ENCODE measurements at places on chromosomes 7 and 10.

DNA sequence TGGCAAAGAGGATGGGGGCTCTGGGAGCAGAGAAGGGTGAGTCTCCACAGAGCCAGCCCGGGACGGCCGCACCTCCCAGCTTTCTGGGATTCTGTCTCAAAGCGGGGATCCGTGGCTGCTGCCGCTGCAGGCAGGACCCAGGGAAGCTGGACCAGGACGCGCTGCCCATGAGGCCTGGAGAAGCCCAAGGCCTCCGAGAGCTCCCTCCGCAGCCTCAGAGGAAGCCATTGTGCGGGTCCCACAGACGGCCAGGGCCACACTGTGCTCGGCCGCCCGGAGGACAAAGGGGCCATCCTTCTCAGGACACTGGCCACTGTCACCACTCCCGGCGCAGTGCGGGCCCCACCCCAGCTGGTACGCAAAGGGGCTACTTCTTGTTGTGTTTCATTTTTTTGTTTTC is 79.3 kb upstream of the PDGFA start:
- no peak for DNase-seq

DNA sequence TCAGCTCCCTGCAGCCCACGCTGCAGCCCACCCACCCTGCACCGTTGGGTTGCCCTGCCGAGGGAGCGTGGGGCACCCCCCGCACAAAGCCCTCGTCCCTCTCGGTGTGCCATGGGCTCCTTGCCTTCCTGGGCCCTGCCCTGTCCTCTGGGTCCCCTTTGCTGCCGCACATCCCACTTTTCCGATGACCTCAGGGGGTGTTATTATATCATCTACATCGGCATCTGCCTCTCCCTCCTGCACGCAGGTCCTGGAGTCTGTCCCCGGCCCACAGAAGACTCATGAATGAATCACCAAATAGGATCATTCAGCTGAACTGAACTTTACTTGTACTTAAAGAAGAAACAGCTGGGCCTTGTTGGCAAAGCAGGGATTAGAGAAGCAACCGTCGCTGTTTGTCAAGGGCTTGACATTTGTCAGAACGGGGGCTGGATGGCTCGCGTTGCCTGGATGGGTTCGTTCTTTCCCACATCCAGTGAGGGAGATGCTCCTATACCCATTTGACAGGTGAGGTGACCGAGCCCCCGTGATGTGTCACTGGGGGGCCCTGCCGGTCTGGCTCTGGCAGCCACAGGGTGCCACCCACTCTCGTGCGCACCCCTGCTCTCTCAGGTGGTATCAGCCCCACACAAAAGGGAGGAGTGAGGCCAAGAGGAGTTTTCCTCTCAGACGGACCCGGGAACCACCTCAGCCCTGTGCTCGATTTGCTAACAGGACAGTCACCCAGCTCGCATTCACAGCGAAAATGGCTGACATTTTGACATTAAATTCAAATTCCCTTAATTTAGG is 58.6 kb upstream of the EBF3 start:
- DNase-seq: peak; percentile 86

DNA sequence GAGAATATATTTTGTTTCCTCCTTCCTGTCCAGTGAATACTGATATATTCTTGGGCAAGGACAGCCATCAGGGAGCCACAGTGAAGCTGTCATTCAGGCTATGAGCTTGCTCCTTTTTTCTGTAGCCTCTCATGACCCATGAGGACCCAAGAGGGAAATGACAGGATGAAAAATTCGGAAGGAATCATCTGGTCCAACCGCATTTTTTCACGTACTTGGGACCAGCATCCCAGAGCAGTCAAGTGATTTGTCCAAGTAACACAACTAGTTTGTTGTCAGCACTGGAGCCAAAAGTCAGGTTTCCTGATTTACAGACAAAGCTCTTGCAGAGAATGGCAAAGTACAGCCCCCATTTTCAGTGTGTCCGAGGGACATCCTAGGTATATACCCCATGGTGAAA is 47.2 kb upstream of the AGBL3 start:
- DNase-seq: no peak

DNA sequence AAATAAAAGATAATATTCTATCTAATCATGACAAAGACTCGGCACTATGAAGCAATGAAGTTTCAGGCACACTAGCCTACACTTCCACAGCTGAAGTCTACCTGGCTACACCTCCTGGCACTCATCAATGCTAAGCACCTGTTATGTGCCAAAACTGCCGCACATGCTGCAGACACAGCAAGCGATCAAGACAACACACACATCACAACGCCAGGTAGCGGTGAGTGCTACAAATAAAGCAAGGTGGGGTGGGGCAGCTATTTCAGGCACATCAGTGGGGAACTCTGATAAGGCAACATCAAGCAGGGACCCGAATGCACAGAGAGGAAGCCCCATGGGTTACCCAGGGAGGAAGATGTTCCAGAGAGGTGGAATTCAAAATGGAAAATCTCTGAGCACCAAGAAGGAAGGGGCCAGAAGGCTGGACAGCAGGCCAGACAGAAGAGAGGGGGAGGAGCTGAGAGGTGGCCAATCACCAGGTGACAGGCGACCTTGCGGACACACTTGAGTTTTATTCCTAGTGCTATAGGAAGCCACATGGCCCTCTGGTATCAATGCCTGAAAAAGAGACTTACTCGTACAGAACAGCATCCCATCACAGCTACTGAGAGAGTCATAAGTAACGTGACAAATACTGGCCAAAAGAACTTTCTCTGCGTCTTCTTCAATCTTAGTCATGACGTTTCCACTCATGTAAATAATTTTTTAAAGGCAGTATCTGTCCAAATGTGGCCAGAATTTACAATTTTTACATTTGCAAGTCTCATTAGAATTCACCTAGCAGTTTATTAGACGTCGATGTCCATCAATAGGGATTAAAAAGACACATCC is 8.0 kb downstream of the PSAP start:
- DNase-seq: no peak

- no peak for DNase-seq
Observed at GRCh38 chr10:94014304-94014703, 20.6 kb downstream of the PLCE1 start.
